ENCODE measurements at places on chromosomes 16 and 17. TPM values are rescaled to one million over a fixed set of nuclear protein-coding genes. Genes with fewer than 3 reads are reported as not detected.
A peak's percentile ranks its signal among the peaks of the same experiment; 100 is the strongest.

ADAD2 gene
- total RNA-seq: 0.65 TPM

FOXL1 gene
- total RNA-seq: 0.75 TPM

- DNase-seq: no peak
These were observed at the start of gene MARCHF10 for GRCh38 chr17:62807812-62808575. MARCHF10 (minus strand) TSS chr17:62808314; CDS start chr17:62801735, 6,579 bp downstream.

DNA sequence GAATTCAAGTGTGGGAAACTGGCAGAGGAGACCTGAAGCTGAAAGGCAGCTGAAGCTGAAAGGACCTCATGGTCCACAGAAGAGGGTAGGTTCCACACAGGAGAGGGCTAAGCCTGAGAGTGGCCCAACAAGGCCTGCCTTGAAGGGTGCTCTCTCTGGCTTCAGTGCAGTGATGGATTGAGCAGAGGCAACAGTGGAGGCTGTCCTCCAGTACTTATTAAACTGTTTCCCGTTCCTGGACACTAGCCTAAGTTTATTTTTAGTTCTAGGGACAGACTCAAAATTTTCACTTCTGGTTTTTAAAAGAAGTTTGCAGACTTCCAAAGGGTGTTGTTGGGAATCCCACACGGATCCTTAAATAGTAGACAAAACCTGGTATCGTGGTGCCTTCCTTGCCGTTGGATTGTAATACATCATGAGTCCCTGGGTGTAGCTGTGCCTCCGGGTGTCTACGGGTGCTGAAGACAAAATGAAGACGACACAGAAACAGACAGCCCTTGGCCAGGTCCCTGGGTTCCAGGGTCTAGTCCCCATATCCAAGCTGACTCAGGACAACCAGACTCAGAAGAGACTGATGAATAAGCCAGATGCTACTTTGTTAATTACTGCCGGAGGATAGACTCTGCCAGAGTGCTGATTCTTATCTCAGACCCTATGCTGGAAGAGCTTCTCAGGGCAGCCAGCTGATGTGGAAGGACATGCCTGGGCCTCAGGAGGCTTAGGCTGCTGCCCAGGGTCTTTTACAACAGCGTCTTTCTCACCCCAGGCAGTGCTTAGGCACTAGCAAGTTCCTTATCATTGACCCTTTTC is 7.1 kb upstream of the CMTM4 start:
- no peak for DNase-seq

ZNF19 gene
- total RNA-seq: 2.0 TPM

DNA sequence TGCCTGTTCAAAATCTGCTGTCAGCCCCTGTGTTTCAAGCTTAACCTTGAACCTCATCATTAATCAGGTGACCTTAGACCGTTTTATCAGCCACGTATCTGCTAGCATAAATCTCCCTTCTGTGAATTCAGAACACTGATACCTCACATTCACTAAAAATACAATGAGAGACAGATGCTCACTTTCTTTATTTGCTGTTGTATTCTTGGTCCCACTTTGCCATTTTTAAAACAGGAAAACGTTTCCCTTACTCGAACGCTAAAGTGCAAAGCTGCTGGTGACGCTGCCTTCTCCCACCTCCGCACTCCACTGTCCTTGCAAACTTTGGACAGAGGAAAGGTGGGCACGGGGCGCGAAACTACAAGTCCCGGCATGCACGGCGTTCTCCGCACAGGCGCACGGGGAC is 220 bp upstream of the ARHGAP44 start:
- no peak for DNase-seq

SULT1A2 gene
- total RNA-seq: 1.0 TPM

DNA sequence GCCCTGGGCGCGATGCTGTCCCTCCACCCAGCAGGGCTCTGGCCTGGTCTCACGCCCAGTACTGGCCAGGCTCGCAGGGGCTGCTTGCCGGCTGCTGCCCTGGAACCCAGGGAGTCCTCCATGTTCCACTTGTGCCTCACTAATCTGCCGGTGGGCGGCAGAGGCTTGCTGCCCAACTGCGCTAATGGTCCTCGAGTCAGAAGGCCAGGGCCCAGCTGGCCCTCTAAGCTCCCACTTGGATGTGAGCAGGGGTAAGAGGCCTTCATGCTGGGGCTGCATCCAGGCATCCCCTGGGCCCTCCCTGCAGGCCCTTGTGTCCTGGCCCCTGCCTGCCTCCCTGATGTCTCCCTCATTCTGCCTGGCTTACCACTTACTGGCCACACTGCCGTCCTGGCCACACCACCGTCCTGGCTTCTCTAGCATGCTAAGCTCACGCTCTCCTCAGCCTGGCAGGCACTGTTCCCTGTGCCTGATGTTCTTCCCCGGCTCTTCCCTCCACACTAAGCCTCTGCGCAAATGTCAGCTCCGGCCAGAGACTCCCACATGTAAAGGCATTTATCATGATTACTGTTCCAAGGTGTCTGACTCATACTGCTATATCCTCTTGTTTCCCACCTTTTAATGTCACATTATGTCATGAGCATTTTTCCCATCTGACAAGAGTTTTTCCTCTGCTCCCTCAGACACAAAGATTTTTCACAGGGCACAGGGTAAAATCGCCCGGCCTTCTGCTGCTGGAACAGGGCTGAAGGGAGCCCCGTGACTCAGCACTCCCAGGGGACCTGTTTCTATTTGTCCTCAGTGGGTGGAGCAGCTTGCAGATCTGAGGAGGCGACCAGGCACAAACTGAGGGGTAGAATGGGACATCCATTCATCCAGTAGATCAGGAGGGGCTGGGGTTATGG is 15.9 kb downstream of the B9D1 start:
- peak; percentile 83 for DNase-seq

DNA sequence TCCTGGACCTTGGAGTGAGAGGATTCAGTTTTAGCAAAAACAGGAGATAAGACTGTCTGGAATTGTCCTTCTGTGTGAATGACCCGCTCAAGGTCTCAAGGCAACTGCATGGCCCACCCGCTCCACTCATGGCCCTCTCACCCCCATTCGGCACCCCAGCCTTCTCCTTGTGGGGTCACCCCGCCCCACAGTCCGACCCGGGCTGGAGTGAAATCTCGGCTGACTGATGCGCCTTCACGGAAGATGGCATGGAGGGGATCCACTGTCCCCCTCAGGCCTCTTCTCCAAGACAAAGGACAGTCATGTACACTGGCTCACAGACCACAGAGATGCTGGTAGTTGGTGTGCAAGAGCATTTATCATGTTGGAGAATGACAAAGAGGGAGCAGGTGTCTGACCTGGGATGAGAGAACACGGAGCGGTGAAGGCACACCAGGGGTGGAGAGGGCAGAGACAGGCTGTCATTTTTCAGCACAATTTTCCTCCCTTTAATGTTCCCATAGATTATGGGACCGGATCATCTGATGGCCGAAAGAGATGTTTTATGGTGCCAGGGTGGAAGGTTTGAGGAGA is 391.9 kb upstream of the TNRC6C start:
- DNase-seq: no peak

GRCh38 chr16:79202977-79203376 is 397.6 kb downstream of the MAF start:
- DNase-seq: no peak

IRX5 gene
- total RNA-seq: 11.6 TPM

DNA sequence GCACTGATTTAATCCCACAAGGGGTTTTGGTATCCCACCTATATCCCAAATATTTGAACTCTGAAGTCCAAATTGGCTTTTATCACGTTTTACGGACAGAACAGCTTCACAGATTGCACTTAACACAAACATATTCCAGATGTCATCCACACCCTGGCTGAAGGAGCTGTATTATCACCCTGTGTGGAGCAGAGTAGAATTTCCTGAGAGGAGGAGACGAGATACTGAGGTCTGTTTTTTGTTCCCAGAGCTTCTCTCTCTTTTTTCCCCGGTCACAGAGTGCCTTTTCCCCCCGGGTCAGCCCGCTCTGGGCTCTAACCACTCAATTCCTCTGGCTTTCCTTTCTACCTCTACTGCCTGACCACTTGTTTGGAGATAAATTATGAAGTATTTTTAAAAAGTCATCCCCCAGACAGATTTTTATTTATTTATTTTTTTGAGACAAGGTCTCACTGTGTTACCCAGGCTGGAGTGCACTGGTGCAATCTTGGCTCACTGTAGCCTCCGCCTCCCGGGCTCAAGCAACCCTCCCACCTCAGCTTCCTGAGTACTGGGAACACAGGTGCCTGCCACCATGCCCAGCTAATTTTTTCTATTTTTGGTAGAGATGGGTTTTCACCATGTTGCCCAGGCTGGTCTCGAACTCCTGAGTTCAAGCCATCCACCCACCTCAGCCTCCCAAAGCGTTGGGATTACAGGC is 30.7 kb downstream of the DNAH2 start:
- DNase-seq: no peak

RCVRN gene
- not detected for total RNA-seq

DNA sequence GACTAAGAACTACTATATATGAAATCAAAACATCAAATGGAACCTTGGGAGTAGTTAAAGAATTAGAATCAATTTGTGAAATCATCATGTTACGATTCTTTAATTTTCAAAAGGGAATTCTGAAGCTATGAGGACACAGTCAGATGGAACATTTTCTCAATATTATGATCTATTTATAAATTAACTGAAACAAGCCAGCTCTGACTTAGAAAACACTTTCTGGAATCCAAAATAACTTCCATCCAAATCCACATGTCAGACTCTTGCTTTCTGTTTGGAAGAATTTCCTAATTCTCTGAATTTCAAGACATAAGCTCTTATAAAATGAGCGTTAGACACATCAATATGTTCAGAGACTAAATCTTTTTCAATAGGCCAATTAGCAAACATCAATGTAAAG is 737.7 kb upstream of the SOX9 start:
- DNase-seq: no peak

PIRT gene
- total RNA-seq: not detected

DNA sequence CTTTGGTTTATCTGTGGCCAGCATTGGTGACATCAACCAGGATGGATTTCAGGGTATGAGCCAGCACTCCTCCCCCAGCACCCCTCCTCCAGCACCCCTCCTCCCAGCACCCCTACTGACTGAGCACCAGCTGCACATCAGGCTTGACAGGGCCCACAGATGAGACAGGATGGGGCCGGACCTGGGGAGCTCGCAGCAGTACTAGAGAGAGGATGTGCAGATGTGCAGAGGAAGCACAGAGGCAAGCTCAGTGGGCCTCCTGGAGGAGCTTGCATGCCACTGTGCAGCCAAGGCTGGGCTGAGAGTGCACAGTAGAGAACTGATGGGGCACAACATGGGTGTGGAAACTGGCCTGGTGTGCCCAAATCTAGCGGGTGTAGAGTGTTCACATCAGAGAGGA is 16.2 kb downstream of the ITGA3 start:
- DNase-seq: no peak

GRCh38 chr16:31006086-31006385 is 4.4 kb downstream of the STX1B start:
- no peak for DNase-seq

- DNase-seq: no peak
These were observed 24.0 kb downstream of the CEP295NL start for GRCh38 chr17:78878871-78879527.

DNA sequence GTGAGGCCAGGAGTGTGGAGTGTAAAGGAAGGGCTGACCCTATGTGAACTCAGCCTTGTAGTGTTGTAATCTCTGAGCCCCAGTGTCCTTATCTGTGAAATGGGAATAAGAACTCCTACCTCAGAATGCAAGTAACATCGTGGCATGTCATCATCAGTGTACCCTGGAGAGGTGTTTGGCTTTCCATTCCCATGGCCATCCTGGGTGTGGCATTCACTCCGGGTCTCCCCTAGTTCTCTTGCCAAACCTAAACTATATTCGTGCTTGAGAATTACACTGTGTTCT is 1.9 kb downstream of the NXPH3 start:
- no peak for DNase-seq

GRCh38 chr17:60107526-60108257 is 29.0 kb upstream of the HEATR6 start:
- no peak for DNase-seq

PITPNM3 gene
- total RNA-seq: 0.27 TPM

GRCh38 chr17:7852919-7853690 is 1.8 kb upstream of the TMEM88 start:
- DNase-seq: no peak

DRC3 gene
- 1.4 TPM for total RNA-seq

- no peak for DNase-seq
These were observed 226.8 kb downstream of the FOXL1 start for GRCh38 chr16:86805188-86805587.

GRCh38 chr17:81428121-81428515 is 32.9 kb downstream of the BAHCC1 start:
- DNase-seq: no peak

CES5A gene
- 0.35 TPM for total RNA-seq

NGFR gene
- total RNA-seq: 8.0 TPM

DNA sequence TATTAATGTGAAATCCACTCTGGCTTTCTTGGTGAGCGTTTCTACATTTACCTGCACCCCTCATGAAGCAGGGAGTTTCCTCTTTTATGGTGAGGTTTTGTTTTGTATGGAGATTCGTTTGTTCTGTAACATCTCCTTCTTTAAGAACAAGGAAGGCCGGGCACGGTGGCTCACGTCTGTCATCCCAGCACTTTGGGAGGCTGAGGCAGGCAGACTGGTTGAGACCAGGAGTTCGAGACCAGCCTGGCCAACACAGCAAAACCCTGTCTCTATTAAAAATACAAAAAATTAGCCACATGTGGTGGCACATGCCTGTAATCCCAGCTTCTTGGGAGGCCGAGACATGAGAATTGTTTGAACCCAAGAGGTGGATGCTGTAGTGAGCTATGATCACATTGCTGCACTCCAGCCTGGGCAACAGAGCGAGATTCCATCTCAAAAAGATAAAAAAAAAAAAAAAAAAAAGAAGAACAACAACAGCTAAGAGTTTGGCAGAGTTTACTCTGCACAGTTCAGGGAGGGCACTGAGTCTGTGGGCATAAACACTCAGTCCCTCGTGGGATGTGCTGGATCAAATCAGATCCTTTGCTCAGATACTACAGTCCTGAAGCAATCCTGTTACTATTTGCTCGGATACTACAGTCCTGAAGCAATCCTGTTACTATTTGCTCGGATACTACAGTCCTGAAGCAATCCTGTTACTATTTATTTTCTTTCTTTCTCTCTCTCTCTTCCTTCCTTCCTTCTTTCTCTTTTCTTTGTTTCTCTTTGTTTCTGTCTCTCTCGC is 28.9 kb downstream of the ADCY9 start:
- DNase-seq: no peak

GRCh38 chr16:30470632-30470995 is 1.9 kb upstream of the ITGAL start:
- DNase-seq: no peak

MYL4 gene
- total RNA-seq: 219 TPM
